A172 (cell line): ENCODE measurements at places on chromosomes 7 and 10. TPM values are rescaled to one million over a fixed set of nuclear protein-coding genes. Genes with fewer than 3 reads are reported as not detected.
A peak's percentile ranks its signal among the peaks of the same experiment; 100 is the strongest.

HYAL4 gene
- not detected in 2 replicates for total RNA-seq

BTBD16 gene
- not detected in 2 replicates for total RNA-seq

DNA sequence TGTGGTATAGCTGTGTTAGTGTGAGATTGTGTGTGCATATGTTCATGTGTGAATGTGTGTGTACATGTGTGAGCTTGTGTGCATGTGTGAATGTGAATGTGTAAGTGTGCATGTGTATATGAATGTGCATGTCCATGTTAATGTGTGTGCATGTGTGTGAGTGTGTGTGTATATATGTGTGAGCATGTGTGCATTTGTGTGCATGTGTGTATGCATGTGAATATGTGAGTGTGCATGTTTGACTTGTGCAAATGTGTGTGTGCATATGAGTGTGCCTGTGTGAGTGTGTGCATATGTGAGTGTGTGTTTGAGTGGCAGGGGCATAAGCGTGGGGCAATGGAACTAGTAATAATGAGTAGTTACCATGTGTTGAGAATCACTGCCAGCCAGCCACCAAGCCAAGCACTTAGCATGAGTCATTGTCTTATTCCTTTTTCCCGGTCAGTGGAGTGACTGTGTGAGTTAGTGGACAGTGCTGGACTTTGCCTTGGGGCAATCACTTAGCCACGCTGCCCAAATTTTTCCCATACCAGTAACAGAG is 46.3 kb upstream of the SHH start:
- peak; percentile 79 for DNase-seq

LIPK gene
- total RNA-seq = not detected in 2 replicates

DDC gene
- total RNA-seq = not detected in 2 replicates

DNA sequence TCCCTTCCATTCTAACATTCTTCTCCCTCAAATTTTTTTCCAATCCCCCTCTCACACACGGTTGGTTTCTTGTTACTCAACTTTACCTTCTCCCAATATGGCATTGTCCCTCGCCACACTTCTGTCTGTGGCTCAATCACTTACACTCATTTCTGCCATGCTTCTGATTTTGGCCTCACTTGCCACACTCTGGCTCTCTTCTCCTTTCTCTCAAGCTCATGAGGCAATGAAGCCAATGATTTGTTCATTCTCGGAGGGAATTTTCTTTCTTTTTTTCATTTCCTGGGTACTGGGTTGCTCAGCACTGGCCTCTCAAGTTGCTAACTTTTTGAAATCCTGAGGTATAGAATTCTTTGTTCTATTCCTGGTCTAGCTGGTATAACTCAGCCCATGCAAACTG is 4.0 kb upstream of the MYOZ1 start:
- DNase-seq = no peak

AKR1D1 gene
- not detected in 2 replicates for total RNA-seq

- no peak for DNase-seq
Observed at GRCh38 chr7:138546829-138547228, 86.8 kb downstream of the TRIM24 start.

DNA sequence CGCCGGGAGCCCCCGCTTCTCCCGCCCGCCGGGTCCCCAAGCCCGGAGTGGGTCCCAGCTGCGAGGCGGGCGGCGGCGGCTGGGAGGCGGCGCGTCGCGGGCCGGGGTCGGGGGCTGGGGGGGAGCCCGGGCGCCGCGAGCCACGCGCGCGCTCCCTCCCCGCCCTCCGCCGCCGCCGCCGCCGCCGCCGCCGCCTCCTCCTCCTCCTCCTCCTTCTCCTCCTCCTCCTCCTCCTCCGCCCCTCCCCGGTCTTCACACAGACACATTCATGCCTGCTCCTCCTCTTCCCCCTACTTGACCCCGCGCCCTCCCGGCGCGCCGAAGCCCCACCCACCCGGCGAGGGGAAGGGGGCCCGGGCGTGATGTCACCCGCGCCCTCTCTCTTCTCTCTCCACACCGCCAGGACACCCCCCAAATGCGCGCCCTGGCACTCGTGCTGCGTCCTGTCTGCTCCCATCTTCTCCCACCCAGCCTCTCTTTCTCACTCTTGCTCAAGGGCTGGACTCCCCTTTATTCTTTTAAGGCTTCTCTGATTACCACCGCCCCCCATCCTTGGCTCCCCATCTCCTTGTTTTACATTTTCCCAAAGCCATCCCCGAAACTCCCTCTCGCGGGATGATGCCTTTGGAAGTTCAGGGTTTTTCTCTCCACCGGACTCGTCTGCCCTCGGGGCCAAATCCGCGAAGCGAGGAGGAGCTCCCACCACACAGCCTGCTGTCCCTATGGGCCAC is 967 bp upstream of the GLI3 start:
- DNase-seq = peak; percentile 21

GRCh38 chr7:81029511-81029910 is 110.7 kb upstream of the SEMA3C start:
- no peak for DNase-seq

- peak; percentile 89 for DNase-seq
Observed at GRCh38 chr10:12844811-12845483, 156.6 kb downstream of the CCDC3 start.

AKR1C1 gene
- 28.1 and 68.3 TPM in 2 replicates for total RNA-seq

DNA sequence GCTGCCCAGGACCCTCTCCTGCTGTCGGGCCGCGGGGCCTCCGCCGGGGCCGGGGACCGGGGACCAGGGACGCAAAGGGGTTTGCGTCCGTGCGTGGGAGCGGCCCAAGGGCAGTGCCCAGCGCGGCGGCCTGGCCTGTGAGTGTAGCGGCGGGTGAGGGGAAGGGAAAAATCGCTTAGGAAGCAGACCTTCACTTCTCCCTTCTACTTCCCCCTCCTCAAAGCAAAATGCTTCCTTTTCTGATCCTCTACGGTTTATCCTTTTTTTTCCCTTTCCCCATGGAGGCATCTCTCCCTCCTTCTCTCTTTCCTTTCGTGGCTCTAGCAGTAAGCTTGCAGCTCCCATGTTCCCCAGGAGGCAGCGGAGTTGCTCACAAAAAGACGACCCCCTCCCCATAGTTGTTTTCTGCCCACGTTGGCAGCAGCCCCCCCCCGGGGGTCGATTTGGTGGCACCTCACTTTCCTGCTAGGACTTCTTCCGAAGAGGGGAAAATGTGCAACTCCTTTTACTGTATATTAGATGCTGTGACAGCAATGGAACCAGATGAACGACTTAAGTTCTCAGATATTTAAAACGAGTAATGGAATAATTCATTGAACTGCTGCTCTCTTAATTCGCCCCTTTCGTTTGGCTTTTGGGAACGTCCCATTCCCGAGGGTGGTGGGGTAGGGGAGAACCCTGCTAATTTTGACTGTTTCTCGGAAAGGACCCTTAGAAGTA is 724 bp downstream of the CAPZA2 start:
- peak; percentile 8 for DNase-seq

MYO1G gene
- total RNA-seq = 0.76 and 1.6 TPM in 2 replicates

DNA sequence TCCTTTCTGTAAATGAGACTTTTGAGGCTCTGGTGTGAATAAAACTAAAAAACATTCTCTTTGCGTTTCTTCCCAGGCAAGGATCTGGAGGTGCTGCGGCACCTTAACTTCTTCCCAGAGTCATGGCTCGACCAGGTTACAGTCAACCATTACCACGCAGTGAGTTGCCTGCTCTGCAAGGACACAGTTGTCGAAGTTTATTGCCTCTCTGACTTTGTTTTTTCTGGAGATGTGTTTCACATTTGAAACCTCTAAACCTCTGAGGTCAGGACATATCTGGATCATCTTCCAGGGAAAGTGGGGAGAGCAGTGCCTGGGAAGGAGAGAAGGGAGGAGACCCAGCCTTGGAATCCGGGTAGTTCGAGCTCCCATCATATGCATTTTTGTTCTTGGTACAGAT is 43.4 kb upstream of the PLEKHA1 start:
- DNase-seq = no peak

GJC3 gene
- not detected in 2 replicates for total RNA-seq

DNA sequence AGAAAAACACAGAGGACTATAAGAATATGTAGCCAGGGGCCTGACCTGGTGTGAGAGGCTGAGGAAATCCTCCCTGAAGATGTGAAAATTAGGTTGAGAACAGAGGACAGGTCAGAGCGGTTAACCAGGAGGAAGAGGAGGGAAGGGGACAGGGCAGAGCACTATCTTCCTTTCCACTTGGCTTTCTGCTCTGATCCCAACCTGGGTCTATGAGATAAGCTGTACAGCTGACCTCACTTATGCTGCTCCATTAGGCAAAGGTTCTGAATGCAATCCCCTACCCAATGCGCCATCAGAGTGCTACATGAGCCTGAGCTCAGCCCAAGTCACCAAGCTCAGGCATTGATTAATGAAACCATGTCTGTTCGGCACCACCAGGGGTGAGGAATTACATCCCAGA is 10.5 kb downstream of the LIPA start:
- DNase-seq = no peak

DNA sequence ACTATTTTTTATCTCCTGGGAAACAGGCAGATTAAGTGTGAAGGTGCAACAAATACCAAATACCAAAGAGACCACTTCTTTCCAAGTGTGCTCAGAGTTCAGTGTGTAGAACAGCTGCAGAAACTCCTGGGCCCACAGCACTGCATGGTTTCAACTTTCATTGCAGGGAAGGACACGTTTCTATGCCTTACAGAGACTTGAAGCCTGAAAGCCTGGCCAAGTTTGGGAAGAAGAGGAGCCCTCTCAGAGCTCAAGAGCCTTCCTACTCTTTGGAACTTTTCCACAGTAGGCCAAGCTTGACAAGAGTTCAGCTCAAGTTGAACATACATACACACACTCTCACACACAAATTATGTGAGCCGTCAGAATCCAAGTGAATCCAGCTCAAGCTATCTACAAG is 2.5 kb downstream of the HOXA4 start:
- DNase-seq = no peak

GRCh38 chr10:92203919-92204623 is 86.8 kb downstream of the CPEB3 start:
- DNase-seq = no peak
